NCI-H1930 (cell line): ENCODE measurements at places on chromosomes 4 and X.

DNA sequence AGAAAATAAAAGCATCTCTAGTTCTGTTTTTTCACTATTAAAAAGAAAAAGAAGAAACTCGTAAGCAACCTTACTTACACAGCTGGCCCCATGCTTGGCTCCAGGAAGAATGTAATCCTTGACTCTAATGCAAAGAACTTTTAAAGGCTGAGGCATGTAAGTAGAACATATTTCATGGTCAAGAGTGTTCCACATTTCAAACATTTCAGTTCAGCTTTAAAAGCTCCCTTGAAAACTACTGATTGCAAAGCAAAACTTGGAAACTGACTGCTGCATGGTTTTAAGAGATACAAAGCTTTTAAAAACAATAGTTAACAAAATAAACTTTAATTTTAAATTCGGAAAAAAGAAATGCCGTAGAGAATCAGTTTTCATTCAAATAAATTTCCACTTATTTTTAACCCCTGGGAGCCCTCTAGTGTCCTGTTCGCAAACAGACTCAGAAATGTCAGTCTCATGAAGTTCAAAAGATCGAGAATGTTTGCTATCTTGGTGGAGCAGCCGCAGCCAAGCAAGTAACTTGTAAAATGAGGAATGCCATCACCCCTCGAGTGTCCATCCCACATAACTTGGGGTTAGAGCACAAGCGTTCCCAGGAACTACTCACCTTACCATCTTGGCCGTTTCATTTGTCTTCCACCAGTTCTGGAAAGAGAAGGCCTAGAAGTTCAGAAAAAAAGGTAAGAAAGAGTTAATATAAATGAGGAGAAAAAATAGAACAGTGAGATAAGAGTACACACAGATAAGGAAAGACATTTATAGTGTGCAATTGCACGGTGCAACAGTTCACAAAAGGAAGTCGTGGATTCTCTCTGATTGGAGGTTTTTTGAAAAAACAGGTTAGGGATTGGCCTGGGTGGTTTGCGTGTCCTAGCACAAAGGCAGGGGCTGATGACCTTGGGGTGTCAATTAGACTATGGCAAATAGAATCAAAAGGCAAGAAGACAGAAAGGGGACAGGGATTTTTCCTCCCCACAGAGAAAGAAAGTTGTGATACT, at the start of gene GASK1B:
Gene GASK1B, minus strand, starts transcription at position 765 of the 998 bp plus-strand sequence. CDS start 1,650 bp downstream, outside the sequence.
- peak; percentile 11 for DNase-seq

GRCh38 chr4:15488658-15489470, 19.2 kb downstream of the CC2D2A start:
- no peak for DNase-seq

DNA sequence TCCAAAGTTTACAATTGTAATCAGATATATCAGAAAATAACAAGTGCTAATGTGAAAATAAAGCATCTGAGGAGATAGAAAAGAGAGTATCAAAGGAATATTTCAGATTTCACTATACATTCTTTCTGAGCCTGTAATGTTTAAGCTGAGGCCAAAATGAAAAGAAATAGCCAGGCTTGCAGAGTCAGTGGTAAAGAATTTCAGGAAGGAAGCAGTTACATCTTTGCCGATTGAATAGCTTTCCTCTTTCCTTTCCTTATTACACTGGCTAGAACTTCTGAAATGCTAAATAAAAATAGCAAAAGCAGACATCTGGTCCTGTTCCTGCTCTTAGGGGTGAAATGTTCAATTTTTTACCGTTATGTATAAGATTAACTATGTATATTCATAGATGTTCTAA, 1441.6 kb upstream of the PCDH7 start:
- no peak for DNase-seq

DNA sequence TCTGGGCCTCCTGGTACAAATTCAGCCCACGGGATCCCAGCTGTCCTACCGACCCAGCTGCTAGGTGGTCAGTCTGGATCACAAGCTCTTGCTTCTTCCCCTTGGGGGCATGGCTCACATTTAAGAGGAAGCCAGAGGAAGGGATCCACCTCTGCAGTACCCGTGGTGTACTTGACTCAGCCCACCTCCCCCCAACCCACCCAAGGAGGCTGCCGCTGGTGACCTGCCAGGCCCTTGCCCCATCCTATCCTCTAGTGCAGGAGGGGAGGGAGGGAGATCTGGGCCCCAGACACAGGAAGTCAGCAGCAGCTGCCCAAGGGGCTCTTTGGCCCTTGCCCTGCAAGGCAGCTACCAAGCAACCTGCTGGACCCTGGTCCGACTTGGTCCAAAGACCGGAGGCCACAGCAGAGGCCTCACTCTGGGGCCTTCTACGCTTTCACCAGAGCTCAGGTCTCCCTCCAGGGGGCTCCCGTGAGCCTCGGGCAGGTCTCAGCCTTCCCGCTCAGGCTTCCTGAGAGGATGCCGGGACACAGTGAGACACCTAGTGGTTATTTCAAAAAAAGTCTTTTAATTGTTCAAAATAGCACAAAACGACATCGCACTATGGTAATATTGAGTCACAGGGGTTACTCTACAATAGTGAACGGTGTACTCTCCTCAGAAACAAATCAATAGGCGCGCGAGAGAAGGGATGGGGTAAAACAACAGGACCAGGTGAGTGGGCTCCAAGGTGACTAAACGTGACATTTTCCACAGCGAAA, 2.7 kb upstream of the RENBP start:
- DNase-seq: peak; percentile 14

DNA sequence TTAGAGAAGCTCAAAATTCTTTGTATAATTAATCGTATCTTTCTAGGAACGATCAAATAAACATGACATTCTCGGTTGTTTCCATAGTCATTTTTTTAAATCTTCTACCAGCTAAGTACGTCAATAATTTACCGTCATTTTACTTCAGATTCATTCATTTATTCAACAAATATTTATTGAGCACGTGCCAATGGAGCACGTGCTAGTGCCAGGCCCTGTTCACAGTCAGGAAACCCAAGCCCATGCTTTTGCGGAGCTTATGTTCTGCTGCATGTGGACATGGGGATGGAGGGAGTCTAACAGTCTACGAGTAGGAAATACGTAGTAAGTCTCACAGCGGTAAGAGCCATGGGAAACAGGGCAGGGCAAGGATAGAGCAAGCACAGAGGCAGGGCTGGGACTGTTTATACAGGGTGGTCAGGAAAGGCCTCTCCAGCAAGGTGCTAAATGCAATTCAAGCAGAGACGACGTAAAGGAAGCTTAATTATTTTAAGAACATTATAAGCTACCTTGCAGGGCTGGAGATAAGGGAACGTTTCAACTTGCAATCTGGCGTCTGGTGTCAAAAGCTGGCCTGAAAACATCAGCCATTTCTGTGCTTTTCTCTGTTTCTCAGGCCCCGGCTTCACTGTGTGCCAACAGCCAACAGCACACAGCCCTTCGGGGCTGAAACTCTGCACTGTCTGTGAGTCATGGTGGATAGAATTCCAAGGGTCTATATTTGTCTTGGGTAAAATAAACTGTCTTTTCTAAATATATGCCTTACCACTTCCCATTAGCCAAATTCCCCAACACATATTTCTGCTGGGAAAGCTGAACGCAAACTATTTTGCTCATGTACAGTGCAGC, 517.1 kb upstream of the ZFP42 start:
- DNase-seq: no peak

DNA sequence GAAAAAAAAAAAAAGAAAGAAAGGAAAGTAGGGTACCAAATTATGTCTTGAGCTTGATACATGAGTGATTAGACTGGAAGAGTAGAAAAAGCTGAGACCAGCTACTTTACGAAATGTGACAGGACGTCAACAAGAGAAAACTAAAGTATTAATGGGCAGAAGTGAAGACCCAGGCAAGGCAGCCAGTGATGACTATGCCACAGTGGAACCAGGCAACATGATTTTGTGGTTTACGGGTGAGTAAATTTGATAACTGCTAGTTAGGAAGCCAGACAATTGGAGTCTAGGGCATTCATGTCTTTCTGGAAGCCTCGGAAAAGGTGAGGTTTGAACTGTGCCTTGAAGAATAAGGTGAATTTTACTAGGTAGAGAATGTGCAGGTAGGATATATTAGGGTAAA, 326.4 kb downstream of the TENM3 start:
- no peak for DNase-seq

- DNase-seq: no peak
These were observed 4.6 kb upstream of the IRAK1 start for GRCh38 chrX:154024271-154024670.

DNA sequence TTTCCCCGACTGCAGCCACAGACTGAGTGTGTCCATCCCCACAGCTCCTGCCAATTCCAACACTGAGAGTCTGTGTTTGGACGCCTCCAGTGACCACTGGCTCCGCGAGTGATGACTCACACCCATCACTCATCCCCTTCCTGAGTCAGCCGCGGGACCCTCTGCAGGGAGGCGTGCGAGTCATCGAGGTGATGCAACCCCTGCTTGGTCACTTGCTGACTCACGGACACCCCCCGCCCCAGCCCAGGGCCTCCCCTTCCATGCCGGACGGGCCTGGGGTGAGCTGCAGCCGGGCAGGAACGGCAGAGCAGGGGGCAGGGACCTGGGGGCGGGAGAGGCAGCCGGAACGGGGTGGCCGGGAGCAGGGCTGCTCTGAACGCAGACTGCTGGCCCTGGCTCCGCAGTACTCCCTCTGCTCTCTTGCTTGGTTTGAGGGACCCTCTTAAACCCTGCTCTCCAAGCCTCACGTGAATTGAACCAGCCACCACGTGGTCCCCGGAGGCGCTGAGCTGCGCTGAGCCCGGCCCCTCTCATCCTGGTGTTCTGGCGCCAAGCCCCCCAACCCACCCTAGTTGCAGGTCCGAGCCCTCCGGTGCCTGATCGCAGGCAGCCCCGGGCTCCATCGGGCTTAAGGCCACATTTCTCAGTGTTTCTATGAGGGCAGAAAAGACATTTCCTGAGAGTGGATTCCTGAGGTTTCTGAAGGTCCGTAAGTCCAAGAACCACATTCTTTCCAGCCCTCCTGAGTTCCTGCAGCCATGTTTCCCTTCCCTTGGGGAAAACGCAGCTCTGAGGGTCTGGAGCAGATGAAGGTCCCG, 32.4 kb downstream of the FGFRL1 start:
- DNase-seq: no peak

- DNase-seq: no peak
These were observed 235.4 kb downstream of the RAB28 start for GRCh38 chr4:13248621-13249298.

DNA sequence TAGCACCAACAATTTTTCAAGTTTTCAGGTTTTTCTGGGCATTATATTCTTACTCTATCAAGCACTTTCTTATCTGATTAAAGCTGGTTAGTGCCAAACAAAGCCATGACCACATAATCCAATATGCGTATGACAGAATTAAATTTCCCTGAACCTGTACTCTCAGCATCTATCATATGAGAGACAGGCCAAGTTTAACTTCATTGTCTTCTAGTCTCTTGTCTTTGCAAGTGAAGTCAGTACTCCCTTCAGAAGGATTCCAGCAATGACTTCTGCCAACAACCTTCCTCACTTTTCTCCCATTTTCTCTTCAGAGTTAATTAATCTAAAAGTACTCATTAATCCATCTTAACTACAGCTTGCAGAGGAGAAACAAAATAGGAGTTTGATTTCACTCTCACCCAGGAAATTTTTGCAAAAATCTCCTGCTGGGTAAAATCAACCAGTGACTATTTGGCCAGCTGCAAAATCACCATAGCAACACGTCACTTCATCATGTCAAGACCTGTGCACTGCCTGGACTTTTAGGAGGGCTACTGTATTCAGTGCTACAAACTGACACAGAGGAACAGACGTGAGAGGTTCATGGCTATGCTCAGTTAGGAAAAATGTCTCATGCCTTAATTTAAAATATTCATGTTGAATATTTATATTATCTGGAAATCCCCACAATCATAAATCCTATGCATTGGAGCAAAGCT, 208.4 kb downstream of the ANTXR2 start:
- peak; percentile 12 for DNase-seq

GRCh38 chr4:169611991-169612870, at the start of gene NEK1:
Gene NEK1, minus strand, starts transcription at chr4:169612583. Its CDS starts 9,953 bp downstream, at chr4:169602630.
- DNase-seq: peak; percentile 74

DNA sequence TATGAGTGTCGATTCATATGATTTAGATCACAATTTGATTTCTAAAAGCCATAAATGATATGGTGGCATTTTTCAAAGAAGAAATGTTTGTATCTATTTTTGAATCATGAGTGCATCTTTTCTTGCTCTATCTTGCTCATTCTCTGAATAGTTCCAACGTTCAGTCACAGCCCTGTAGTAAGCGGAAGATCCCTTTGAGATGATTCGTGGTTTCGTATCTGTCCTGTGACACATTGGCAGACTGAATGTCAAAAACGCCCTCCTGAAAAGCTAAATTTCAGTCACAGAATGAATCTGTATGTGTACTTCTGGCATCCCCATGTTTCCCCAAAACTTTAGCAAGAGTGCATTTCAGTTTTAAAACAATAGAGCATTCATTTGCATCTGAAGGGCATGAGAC, 1066.9 kb upstream of the TENM3 start:
- no peak for DNase-seq

DNA sequence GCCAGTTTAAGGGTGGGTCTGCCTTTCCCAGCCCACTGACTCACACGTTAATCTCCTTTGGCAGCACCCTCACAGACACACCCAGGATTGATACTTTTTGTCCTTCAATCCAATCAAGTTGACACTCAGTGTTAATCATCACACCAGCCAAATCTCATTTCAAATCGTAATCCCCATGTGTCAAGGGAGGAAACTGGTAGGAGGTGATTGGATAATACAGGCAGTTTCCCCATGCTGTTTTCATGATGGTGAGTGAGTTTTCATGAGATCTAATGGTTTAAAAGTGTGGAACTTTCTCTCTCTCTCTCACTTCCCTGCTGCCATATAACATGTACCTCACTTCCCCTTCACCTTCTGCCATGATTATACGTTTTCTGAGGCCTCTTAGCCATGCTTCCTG, 647.2 kb upstream of the FRG1 start:
- no peak for DNase-seq

DNA sequence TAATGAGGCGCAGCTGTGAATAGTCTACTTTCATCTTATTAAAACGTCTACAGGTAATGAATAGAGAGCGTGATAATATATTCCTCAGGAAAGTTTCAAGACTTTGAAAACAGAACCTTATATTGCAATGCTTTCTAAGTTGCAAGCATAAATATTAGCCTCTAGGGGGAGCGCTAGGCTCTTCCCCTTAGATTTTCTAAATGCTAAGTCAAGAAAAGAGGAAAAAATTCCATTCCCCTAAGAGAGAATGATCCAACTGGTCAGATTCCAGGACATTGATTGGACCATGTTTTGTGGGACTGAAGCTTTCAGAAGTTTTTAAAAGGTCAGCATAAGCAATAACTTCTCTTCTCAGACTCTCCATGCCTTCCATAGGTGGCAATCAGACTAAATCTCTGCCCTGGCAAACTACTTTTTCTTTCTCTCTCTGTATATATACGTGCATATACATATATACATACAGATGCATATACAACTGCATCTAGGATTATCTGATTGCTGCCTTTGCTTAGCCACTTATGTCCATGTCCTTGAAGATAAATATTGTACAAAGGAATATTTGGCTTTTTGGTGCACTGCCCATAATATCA, 492.9 kb downstream of the INPP4B start:
- no peak for DNase-seq

GRCh38 chr4:40986375-40986774, 228.0 kb downstream of the APBB2 start:
- DNase-seq: no peak

DNA sequence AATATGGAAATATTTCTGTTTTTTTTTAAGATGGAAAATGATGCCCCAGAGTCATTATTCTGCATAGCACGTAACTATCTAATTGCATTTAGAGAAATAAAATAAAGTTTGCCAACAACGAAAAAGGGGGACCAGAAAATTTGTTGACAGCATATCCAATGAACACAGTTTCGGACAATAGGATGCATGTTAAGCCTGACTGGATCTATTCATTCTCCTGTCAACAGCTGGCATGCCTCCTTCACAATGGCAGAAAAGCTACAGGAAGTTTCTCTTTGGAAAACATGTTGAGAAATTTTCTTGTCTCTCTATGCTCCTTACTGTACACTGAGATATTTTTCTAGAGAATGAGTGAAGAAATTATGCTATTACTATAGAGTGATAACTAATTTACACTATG, 262.5 kb downstream of the GRID2 start:
- no peak for DNase-seq
